ENCODE measurements at places on chromosomes 4 and X.

GRCh38 chr4:1711571-1712215, 426 bp downstream of the SLBP start:
- no peak for DNase-seq

GRCh38 chrX:39248330-39248729, 447.1 kb downstream of the MID1IP1 start:
- DNase-seq = no peak

DNA sequence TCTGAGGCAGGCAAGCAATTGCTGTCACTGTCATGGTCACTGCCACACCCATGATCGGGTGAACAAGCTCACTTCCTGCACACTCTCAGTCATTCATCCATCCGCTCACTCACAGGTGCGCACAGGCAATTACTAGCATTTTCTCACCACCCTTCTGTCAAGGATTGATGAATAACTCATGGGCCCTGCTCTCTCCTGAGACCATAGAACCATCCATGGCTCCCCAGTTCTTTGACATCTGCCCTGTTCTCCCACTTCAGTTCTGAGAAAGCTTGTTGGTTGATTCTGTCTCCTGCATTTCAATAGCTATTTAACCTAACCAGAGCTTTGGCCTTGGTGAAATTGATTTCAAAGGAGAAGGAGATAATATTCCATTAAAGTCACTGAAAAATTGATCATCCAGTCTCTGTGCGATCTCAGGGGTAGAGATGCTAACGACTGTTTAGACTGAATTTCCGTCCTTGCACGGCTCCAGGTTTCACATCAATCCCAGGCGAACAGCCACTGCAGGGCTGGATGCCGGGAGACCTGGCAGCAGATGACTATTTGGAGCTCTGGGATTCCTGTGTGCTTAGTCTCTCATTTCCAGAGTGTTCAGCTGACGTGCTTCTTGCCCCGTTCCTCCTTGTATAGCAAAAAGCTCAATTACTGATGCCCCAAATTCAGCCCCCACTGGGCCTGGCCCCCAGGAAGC, 36.9 kb upstream of the ADRA2C start:
- no peak for DNase-seq

GRCh38 chr4:141011901-141012315, 121.4 kb downstream of the RNF150 start:
- DNase-seq = no peak

GRCh38 chr4:138445098-138445497, 202.9 kb upstream of the SLC7A11 start:
- DNase-seq = peak; percentile 48

- DNase-seq = no peak
These were observed 424 bp upstream of the ZNF330 start for GRCh38 chr4:141220271-141220670.

Data from HFF-Myc (cell line).